CD4-positive, alpha-beta T cell treated with Interleukin-15 for 4 hours (primary cell): ENCODE measurements at places on chromosomes 12 and 14.

DNA sequence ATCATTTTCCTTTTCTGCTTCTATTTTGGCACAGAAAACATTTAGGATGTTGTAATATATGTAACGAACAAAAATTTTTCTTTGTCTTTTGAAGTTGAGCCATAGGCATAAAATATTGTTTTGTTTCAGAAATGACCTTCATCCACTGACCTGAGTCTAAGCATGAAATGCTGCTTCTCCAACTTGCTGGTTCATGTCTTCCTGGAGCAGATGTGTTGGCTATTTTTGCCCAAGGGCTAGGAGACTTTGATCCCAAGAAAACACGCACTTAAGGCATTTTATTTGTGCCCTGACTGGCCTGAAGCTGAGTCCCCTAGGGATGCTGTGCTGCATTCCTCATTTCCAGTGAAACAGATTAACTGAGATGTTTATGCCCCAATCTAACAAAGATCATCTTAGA, 27.2 kb upstream of the ALG10B start:
- DNase-seq = no peak

GRCh38 chr12:16303939-16304338, 26.5 kb upstream of the SLC15A5 start:
- DNase-seq = no peak

- no peak for DNase-seq
Observed at GRCh38 chr14:73694083-73694482, 20.1 kb downstream of the PNMA1 start.

DNA sequence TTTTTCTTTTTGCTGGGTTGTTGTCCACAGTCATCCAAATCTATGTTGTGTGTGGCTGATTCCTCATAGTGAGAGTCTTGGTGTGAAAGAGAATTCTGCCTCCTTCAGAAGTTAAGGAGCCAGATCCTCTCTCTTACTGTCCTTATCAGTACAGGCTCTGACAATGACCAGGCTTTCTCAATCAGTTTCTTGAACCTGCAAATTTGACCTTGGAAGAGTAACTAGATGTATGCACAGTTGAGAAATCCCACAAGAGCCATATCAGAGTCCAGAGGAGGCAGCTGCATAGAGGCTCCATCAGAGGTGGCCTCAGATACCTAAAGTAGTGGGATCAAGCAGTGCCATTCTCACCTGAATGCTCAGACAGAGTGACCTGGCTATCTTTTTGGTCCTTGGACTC, 5.5 kb upstream of the GALC start:
- DNase-seq = no peak

DNA sequence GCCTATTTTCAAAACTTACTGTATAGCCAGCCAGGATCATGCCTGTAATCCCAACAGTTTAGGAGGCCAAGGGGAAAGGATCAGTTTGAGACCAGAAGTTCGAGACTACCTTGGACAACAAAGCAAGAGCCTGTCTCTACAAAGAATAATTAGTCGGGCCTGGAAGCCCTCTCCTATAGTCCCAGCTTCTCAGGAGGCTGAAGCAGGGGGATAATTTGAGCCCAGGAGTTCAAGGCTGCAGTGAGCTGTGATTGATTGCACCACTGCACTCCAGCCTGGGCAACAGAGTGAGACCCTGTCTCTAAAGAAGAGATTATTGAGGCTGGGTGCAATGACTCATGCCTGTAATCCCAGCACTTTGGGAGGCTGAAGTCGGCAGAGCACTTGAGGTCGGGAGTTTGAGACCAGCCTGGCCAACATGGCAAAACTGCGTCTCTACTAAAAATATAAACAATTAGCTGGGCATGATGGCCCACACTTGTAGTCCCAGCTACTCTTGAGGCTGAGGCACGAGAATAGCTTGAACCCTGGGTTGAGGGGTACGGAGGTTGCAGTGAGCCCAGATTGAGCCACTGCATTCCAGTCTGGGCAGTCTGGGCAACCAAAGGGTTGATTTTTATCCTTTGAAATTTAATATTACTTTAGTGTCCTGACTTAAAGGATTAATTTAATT, 14.1 kb downstream of the EID3 start:
- no peak for DNase-seq

DNA sequence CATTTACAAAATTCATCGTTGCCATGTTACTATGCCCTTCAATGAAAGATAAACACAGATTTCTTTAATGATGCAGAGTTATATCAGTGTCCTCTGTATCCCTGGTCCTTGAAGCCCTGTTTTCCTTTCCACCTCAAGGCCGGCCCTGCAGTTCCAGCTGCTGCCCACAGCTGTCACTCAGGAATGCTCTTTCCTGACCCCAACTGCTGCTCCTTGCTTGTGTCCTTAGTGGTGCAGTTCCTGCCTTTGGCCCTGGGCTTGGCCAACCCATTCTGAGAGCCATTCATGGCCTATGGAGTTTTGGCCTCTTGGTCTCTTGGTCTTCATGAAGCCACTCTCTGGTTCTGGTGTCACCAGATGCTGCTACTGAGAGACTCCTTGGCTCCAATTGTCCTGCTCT, 93.1 kb downstream of the GAS2L3 start:
- DNase-seq = no peak

- no peak for DNase-seq
Observed at GRCh38 chr14:55891692-55892091, 226.5 kb upstream of the PELI2 start.

DNA sequence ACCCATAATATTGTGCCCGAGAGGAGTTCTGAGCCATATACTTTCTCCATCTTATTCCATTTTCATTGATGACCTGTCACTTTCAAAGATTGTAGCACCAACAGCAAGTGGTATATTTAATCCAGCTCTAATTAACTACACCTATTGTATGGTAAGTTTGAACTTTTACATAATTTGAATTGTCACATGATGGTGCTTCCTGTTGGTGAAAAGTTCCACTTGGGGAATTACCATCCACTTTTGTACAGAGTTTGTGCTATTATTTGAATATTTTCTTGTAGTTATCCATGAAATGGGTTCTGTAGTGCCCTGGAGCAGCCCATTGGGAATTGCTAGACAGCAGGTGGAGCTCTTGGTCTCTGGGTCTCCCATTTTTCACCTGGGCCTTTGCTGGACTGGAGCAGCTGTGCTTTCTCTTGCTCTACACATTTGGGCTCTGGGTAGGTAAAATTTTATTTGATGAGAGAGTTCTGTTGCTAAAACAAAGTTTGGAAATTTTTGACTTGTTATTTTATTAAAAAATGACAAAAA, 3.0 kb downstream of the SMCO3 start:
- no peak for DNase-seq

DNA sequence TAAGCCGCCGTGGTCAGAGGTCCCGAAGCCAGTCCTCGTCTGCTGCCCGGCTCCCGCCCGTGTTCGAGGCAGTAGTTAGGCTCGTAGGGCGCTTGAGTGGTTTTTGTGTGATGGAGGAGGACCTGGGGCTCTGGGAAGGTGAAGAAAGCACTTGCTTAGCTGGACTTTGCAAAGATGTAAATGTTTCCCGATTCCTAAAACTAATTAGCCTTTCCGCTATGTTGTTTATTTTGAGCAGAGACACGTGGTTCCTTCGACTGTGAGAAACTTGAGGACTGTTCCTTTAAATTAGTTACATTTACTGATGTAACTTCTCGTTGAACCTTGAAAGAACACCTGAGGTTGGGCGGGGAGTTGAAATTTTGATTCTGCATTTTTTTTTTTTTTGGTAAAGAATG, 33.9 kb downstream of the MIA2 start:
- peak; percentile 26 for DNase-seq

DNA sequence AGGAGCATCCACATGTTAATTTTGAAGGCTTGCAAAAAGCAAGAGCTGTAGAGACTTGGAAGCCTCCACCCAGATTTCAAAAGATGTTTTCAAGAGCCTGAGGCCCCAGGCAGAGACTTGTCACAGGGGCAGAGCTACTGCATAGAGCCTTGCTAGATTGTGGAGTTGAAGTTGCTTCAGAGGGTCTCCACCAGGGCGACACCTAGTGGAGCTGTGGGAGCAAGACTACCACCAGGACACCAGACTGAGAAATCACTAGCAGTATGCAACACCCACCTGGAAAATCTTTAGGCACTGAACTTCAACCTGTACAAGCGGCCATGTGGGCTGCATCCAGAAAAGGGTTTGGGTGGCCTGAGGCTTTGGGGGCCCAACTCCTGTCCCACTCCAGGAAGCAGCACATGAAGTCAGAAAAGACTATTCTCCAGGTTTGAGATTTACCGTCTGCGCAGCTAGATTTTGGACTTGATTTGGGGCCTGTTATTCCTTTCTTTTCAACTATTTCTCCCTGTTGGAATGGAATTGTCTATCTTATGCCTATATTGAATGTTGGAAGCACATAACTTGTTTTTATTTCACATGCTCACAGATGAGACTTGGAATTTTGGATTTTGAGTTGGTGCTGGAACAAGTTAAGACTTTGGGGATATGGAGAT, 508.6 kb downstream of the FLRT2 start:
- DNase-seq = peak; percentile 16

- DNase-seq = no peak
Observed at GRCh38 chr12:22728987-22729386, 104.0 kb downstream of the ETNK1 start.

GRCh38 chr12:66647034-66647691, 31.7 kb downstream of the GRIP1 start:
- DNase-seq = no peak

DNA sequence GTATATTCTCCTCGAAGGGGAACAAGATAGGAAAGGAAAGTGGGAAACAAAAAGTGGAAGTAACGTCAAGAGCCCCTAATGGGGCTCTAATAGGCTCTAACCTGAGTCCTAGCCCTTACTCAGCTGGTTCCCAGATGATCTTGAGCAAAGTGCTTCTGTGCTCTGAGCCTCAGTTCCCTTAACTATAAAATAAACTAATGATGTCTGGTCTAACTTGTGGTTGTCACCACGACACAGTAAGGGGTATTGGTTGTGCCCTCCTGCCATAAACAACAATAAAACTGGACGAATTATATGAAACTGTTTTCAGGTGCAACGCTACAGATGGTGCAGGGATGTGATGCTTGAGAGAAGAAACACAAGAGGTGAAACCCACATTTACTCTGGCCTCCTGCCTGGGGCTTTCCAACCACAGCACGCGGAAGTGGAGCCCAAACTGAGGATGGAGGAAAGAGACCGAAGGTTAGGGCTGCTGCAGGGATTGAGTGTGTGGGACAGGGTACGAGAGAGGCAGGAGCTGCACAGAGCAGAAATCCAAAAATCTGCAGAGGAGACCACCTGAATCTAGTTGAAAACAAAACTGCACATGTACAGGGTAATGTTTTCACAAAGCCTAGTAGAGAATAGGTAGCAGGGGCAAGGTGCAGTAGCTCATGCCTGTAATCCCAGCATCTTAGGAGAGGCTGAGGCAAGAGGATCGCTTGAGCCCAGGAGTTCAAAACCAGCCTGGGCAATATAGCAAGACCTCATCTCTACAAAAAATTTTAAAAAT, 45.6 kb upstream of the BCL2L14 start:
- DNase-seq = peak; percentile 47

GRCh38 chr12:42766754-42767153, 177.2 kb upstream of the PRICKLE1 start:
- DNase-seq = no peak

GRCh38 chr12:132078190-132078589, 65.9 kb downstream of the DDX51 start:
- no peak for DNase-seq

GRCh38 chr14:93824518-93825234, 36.4 kb upstream of the PRIMA1 start:
- no peak for DNase-seq

DNA sequence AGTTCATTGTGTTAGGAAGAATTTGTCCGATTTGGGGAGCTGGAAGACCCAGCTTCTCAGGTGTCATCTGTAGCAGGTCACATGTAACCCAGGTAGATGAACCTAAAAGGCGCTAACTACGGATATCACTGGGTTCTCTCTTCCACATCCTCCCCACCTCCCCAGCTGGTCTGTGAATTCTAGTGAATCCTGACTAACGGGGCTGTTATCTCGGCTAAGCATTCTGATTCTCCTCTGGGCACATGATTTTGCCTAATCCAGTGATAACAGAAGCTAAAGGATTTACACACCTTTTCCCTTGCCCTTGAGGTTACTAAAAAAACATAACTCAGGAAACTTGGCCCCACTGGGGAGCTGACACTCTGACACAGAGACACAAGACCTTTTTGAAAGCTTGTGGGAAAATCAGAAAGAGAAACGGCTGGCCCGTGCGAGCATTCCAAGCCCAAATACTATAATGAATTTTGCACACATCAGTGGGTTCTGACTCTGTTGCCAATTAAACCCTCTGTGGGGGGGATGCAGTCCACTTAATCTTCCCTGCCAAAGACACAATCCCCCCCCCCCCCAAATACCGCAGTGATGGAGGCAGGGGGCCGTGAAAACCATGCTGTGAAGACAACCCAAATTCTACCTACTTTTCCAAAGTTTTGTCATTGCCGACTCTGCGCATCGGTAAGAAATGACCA, 81.0 kb upstream of the FZD10 start:
- no peak for DNase-seq

DNA sequence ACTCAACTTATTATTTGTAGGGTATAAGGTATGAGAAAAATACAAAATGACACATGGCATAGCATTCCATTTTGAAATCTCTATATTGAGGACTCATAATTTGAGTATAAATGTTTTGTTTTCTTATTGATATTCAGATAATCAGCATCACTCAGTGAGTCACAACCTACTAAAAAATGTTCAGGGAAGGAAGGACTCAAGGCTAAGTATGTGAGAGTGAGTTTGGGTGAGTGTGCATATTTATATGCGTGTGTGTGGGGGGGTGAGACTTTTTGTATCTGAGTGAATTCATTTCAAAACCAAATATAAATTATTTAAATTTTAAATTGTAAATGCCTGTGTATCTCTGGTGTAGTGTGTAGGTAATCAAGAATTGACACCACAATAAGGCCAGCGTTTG, 87.8 kb upstream of the PRKD1 start:
- no peak for DNase-seq

DNA sequence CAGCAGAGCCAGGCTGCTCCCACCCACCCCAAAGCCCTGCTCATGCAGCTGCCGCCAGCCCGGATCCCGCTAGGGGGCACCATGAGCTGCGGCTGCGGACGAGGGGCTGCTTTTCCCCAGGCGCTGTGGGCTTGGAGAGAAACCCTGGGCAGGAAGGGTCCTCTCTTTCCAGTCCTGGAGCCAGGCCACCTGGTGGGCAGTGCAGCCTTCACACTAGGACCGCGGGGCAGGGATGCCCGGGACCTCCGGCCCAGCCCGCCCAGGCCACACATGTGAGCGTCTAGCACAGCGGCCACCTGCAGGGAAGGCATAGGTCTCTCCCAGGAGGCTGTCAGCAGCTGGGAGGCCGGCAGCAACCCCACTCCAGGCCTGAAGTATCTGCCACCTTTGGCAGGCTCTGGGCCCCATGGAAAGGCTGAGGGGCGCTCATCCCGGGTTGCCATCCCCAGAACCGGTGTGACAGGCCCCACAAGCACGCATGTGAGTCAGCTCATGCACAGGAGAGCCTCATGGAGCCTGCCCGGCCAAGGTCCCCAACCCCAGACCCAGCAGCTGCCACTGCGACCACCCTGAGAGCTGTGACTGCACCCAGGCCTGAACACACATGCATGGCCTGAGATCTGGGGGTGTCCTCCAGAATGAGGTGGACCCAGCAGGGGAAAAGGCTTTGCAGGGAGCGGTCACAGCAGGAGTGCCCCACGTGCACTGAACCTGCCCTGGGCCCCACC, 280.0 kb upstream of the RTL1 start:
- DNase-seq = no peak

- DNase-seq = no peak
Observed at GRCh38 chr14:105473033-105473676, 1.5 kb upstream of the CRIP2 start.

- no peak for DNase-seq
Observed at GRCh38 chr12:100688451-100688864, 106.1 kb upstream of the ANO4 start.
